ENCODE measurements at places on chromosomes 16 and 17.

GRCh38 chr17:73141411-73141810 lies 23.4 kb upstream of the SSTR2 start:
- no peak for DNase-seq

DNA sequence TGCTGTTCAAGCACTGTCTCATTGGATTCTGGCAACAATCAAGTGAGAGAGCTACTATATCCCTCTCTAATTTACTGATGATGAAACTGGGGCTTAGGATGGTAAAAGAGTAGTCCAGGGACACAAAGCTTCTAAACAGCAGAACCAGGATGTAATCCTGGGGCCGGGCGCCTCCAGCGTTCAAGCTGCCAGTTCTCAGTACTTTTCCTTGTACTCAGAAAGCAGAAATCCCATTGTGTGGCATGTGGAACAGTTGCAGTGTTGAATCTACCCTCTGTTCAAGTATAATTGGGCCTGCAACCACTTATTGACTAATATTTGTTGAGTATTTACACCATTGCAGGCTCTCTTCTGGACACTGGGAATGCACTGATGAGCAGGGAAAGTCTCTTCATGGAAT lies 14.5 kb upstream of the CDH13 start:
- DNase-seq, result no peak

GRCh38 chr17:65519462-65519861 lies 42.0 kb downstream of the AXIN2 start:
- no peak for DNase-seq

DNA sequence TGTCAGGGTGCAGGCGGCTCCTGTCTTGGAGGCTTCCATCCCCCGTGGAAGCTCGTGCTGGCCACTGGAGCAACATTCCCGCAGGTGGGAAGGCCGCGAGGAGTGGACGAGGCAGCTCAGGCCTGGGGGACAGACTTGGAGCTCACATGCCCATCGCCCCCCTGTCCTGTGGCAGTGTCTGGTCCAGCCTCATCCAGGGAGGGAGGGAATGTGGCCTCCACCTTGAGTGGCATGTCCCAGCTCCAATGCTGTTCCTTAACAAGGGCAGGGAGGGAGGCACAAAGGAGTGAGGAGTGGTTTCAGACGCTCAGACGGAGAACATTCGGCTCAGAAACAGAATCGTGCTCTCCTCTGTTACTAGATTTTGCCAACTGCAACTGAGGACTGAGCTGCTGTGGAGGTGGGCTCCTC lies 159.4 kb upstream of the CHMP6 start:
- peak; percentile 27 for DNase-seq

DNA sequence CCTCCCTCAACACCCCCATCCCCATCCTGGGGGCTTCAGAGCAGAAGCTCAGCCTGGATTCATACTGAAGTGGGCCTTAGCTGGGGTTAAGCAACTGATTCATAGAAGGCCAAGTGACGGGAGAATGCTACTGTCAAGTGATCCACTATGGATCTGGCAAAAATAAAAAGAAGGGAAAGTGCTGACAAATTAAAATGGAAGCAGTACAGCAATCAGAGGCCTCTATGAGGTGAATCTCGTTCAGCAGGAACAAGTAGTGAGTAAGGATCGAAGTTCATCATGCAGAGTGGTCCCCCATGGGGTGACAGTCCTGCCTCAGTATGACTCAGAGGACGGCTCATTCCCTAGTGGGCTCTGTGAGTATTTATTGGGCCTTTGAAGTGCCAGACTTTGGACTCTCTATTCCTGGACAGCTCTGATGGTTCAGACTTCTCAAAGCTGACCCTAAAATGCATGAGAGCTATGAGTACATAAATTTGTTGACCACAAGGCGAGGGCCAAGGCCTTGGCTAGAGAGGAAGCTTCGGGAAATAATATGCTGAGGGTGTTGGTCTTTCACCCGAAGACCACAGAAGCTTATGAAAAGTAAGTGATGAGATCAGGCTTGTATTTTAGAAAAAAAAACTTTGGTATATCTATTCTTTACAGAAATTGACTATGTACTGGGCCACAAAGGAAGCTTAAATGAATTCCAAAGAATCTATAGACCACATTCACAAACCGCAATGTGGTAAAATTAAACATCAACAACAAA lies 5.3 kb upstream of the NSMCE1 start:
- DNase-seq, result no peak

GRCh38 chr17:16342979-16343378 lies 10.3 kb downstream of the CENPV start:
- DNase-seq, result no peak

DNA sequence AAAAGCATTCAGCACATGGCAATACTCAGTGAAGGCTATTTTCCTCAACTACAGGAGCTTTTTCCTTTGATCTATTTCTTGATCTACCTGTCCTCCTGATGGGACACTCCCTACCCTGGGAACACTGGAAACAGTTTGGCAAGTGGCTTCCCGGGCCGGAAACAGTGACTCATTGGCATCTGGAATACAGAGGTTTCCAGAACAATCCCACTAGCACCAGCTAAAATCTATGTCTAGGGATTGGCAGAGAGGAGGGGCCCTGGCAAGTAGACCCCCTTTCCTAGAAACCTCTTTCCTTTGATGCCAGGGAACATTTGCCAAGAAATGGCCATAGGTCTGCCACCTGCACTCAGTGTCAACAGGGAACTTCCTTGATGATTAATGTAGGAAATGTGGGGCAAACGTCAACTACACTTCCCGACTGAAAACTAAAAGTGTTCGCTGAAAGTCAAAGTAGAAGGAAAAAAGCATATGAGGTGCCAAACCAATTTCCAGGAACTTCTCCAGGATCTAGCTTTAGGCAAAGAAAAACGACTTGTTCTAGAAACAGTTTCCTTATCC lies 30.4 kb upstream of the FBXW10B start:
- DNase-seq, result no peak

DNA sequence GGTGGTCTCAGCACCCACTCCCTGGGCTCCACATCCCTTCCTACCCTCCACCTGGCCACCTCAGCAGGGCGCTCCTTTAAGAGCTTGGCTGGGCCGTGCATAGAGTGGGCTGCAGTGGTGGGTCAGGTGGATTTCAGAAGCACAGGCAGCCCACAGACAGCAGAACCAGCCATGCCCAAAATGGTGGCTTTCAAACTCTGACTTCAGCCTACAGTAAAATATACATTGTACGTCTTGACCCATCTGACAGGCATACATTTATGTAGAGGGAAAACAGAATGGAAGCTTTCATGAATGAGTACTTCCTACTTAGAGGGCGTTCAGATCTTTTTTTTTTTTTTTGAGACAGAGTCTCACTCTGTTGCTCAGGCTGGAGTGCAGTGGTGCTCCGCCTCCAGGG lies 26.0 kb upstream of the LASP1NB start:
- no peak for DNase-seq

- no peak for DNase-seq
Observed at GRCh38 chr17:31738067-31738466, 121.0 kb downstream of the COPRS start.

- DNase-seq, result no peak
Observed at GRCh38 chr16:79430191-79430678, 170.3 kb downstream of the MAF start.

Measured in NT2/D1 (cell line).